Body of pancreas (tissue), 4 donors: ENCODE measurements at places on chromosomes 6 and 20.

- DNase-seq: no peak
These were observed 245.1 kb upstream of the KCNQ5 start for GRCh38 chr6:72376736-72377135.

DNA sequence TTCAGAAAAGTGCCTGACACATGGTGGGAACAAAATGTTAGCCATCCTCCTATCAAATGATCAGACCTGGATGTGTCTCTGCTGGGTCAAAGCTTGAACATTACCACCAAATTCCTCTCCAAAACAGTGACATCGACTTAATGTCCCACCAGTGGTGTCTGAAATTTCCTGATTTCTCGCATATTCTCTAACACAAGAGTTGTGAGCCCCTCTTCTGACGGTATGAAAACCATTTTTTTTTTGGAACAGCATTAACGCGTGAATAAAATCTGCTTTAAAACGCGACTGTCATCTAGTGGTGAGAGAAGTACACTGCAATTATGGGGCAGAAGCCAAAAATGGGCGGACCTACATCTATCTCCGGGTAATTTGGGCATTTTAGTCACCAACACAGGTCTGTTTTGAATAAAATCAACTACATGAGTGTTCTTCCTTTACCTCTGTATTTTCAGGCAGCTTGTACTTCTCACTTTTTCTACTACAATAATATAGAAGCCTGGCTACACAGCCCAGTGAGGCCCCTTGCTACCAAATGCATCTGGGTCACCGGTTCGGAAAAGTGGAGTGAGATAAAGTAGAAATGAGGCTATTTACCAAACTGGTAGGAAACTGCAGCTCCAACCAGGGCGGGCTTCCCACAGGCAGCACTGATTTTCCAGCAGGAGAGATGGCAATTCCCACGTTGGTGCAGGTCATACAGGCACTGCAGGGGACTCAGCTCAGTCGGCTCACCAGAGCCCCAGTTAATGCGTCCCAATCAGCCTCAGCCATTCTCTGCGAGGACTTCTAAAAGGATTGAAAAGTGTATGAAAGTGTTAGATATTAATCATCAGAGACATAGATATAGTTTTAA lies 27.4 kb downstream of the MGME1 start:
- DNase-seq: peak; percentile 55

- no peak for DNase-seq
These were observed 33.0 kb downstream of the PIGU start for GRCh38 chr20:34643928-34644327.

- no peak for DNase-seq
These were observed 78.5 kb upstream of the TRDN start for GRCh38 chr6:123715006-123715863.

- no peak for DNase-seq
These were observed 76.2 kb upstream of the OLIG3 start for GRCh38 chr6:137570393-137570792.

- no peak for DNase-seq
These were observed 92.2 kb downstream of the CDH22 start for GRCh38 chr20:46215913-46216707.

- DNase-seq: no peak
These were observed 25.3 kb downstream of the BFSP1 start for GRCh38 chr20:17505636-17506517.

DNA sequence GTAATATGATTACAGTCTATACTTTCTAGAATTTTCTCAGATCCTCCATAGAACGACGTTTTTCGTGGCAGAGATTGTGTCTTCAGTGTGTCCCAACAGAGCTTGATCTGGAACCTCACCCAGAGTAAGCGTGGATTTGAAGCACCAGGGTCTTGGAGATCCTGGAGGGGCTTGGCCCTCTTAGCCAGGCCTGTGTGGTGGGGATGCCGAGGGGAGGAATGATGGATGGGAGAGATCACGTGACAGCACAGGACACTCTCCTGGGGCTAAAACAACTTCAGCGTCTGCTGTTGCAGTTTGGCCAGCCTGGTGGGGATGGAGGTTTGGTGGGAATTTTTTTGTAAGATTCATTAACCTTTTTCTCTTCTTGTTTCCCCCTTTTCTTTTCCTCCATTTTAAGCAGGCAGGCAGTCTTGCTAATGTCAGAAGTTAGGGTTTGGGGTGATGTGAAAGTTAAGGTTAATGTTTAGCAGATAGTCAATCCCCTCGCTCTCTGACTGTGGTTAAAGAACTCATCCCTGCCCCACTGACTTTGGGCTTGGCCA lies 100.7 kb upstream of the SULF2 start:
- DNase-seq: no peak

DNA sequence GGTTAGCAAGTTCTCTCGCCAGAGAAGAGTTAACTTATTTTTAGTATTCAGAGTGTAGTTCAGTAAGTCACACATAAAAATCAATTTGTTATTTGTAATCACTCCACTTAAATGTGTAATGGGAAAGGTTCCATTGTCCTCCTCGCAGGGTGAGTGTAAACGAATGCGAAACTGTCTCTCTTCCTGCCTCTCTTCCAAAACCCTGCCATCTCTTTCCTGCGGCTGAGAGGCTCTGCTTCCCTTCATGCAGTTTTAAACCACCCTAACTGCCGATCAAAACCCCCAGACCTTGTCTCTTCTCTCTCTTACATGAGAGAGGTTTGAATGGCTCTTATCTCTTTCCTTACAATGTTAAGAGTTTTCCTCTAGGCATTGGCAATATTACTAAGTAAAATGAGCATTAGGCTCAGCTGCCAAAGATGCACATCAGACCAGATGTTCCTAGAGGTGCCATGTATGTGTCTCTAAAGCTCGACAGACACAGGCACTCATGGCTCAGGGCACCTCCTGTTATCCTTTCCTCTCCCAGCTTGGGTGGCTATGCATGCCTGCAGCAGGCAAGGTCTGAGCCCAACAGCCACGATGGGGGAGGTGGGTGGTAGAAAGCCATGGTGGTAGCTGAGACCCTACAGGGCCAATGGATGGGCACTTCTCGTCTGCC lies 91.2 kb downstream of the JARID2 start:
- DNase-seq: no peak

- no peak for DNase-seq
These were observed 118.9 kb upstream of the CEP162 start for GRCh38 chr6:84346372-84346771.

DNA sequence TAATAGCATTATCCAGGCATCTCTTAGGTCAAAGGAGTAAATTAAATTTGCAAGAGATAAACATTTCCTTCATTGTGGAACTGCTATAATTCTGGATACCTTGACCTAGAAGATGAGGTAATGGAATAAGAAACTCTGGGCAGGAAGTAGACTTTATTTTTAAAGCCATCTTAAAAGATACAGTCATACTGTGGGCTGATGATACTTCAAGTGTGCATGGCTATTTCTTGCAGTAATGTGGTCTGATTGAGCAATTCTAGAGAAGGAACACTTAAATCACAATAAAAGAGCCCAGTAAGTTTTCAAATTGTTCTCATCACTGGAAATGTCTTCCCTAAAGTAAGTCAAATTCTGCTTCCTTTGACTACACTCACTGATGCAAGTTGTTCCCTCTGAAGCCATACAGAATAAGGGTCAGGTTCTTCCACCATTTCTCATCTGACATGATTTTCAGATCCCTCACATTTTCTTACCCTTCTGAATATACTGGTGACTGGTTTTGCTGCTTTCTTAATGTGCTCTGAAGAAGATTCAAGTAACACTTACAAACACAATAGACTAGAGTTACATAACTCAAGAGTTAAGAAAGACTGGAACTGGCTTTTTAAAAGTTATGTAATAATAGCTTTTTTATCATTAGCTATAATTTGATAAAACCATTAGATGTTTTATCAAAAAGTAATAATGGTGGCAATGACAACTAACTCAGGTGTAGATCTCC lies 62.6 kb upstream of the TMEM244 start:
- no peak for DNase-seq

GRCh38 chr6:31834367-31835250 lies 7.1 kb downstream of the HSPA1B start:
- peak; percentile 89 for DNase-seq

- no peak for DNase-seq
These were observed 62.4 kb downstream of the NCOA7 start for GRCh38 chr6:125853168-125853567.

- DNase-seq: no peak
These were observed 125.6 kb downstream of the EYA2 start for GRCh38 chr20:47020231-47020630.

DNA sequence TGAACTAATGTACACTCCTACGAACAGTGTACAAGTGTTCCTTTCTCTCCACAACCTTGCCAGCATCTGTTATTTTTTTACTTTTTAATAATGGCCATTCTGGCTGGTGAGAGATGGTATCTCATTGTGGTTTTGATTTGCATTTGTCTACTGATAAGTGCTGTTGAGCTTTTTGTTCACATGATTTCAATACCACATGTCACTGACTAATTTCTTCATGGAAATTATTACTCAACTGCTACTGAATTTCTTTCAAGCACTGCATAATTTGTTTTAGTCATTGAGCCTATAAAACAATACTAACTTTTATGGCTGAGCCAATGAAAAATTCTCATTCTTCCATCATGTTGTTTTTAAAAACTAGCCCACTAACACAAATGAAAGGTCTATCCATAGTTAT lies 115.4 kb downstream of the FRK start:
- DNase-seq: no peak

DNA sequence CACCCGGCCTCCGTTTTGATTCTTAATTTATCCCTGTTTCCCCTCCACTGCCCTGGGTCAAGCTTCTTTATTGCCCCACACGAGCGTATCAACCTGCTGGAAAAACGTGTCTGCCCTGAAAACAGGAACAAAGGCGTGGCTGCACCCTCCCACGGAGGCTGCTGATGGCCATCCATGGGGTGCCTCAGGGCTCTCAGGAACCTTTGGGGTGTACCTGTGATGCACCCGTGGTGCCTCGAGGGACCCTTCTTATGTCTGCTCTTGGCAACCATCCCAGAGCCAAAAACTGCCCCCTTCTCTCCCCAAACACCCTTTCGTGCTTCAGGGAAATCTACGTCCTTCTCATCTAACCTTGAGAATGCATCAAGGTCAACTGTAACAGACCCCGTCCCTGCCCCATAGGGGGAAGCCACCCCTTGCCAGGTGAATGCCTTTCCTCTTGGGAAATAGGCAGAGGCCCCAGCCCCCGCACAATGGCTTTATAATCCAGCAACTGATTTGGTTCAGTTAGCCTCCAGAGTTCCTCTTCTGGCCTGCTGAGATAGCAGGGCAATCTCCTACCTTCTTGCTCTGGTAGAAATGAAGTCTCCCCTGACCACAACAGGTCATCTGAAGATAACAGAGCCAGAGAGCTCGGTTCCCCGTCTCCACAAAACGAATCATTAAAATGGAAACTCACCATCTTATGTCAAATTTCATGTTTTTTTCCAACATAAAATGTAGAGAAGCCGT lies 29.4 kb downstream of the PSMG4 start:
- DNase-seq: peak; percentile 8

DNA sequence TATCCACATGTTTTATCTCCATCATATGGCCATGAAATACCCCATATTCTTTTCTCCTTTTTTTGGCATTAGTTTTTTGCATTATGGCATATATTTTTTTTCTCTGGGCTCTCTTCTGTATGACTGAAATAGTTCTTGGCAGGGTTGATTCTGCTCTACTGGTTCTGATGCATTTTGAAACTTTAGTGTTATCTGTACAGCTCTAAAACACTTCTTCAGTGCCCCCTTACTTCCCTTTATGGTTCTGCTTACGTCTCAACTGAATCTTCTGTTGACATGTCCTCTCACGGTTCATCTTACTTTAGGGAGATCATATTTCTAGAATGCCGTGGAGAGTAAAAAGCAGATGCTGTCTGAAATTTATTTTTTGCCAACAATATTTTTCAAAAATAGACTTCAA lies 23.2 kb upstream of the TXNDC5 start:
- no peak for DNase-seq

DNA sequence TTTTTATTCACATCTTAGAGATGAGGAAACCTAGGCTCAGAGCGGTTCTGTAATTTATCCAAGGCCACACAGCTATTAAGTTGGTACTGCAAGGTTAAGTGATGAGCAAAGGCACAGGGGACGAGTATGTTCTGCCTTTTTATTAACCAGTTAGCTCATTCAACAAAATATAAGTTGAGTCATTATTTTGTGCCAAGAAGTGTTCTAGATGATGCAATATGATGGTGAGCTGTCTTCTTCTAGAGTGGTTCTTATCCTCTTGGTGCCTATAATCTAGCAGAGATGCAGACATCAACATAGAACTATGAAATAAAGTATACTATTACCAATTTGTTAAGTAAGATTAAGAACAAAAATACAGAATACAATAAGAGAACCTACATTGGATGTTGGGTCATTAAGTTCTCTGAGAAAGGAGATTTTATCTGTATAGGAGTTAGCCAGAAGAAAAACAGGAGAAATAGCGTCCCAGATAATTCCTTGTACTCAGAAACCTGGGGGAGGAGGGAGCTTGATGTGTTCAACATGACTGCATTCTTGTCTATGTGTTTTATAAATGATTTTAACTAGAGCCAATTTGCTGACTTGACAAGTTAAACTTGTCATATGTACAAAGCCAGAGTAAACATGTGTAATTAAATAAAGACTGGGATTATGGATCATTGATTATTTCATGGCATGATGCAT lies 122.3 kb downstream of the TBXT start:
- DNase-seq: no peak

DNA sequence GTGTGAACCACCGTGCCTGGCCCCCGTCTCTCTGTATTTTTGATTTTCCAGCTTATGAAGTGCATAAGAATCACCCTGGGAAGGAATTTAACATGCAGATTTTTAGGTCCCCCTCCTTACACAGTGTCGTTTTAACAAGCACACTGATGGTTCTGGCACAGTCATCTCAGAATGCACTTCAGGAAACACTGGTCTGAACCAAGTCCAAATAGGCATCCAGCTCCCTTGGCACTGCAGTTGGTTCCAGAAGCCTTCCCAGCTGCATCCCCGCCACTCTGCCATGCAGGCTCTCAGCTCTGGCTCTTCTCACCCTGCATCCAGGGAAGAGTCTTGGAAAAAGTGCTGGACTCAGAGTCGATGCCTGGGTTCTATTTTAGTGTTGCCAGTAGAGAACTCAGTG lies 20.1 kb downstream of the RIPOR2 start:
- no peak for DNase-seq

GRCh38 chr6:62367601-62368000 lies 81.6 kb upstream of the KHDRBS2 start:
- no peak for DNase-seq

GRCh38 chr6:119426619-119427018 lies 77.1 kb upstream of the MAN1A1 start:
- no peak for DNase-seq
